Stimulated activated CD4-positive, alpha-beta T cell treated with anti-CD3 and anti-CD28 coated beads, Interleukin-1b, Interleukin-23, amount 100 ng/mL, for 48 hours (primary cell): ENCODE measurements at places on chromosomes 6 and 20.

GRCh38 chr6:53294095-53294494 lies 54.7 kb downstream of the ELOVL5 start:
- DNase-seq, result no peak

DNA sequence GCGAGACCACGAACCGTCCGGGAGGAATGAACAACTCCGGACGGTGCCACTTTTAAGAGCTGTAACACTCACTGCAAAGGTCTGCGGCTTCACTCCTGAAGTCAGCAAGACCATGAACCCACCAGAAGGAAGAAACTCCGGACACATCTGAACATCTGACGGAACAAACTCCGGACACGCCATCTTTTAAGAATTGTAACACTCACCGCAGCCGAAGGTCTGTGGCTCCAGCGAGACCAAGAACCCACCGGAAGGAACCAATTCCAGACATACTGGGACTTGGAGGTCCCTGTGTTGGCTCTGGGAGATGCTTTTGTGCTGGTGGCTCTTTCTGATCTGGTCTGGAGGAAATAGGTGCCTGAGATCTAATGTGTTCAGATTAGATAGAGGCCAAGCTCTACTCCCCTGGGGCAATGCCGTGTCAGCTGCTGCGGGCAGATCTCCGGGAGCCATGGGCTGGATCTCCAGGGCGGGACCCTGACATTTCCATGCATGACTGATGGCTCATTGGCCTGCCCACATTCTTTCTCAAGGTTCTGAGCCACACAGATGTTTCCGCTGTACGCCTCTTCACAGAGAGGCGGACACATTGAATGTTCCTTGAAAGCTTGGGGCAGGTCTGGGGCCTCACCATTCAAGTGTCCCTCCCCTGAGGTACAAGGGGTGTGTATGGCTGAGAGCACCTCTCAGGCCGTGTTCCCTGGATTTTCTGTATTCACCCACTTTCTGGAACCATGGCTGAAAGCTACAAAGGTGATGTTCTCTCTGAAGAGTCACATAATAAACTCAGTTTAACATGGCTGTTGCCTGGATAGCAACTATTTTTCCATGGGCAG lies 29.3 kb downstream of the GMPR start:
- DNase-seq, result no peak

GRCh38 chr6:80566361-80566760 lies 459.9 kb downstream of the BCKDHB start:
- no peak for DNase-seq

- DNase-seq, result no peak
Measured at GRCh38 chr6:47306887-47307286, 2.8 kb downstream of the TNFRSF21 start.

DNA sequence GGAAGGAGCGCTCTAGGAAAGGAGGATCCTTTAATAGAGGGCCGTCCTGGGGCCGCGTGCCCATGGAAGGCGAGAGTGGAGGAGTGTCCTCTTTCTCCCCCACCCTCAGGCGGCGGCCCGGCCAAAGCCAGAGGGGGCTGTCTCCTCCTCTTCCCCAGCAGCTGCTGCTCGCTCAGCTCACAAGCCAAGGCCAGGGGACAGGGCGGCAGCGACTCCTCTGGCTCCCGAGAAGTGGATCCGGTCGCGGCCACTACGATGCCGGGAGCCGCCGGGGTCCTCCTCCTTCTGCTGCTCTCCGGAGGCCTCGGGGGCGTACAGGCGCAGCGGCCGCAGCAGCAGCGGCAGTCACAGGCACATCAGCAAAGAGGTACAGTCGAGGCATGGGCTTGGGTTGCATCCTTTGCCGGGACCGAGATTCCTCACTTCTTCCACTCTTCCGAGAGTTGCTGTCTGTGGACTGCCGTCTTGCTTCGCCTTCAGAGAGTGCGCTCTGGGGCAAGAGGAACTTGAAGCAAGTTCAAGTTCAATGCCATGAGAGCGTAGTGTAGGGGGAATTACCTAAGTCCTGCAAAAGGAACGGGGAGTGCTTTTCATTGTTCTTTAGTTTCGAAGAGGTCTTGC lies at the start of gene LAMA2:
LAMA2 (plus strand) TSS at position 148 of the 621 bp plus-strand sequence; CDS start at position 256, 108 bp downstream.
- peak; percentile 3 for DNase-seq

DNA sequence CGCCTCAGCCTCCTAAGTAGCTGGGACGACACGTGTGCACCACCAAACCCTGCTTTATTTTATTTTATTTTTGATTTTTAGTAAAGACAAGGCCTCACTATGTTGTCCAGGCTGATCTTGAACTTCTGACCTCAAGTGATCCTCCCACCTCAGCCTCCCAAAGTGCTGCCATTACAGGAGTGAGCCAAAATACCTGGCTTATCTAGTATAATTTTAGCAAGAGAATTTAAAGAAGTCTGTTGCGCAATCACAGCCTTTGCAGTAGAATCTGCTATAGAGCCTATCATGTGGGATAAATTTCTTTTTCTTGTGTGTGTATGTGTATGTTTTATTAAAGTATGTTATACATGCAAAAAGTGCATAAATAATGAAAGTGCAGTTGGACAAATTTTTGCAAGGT lies 92.1 kb upstream of the ANKEF1 start:
- no peak for DNase-seq

- DNase-seq, result no peak
Measured at GRCh38 chr6:64539917-64540316, 904.3 kb downstream of the PHF3 start.

GRCh38 chr6:41546475-41546865 lies 289 bp downstream of the FOXP4 start:
- peak; percentile 31 for DNase-seq

GRCh38 chr6:4402477-4402976 lies 267.2 kb upstream of the ECI2 start:
- no peak for DNase-seq

- no peak for DNase-seq
Measured at GRCh38 chr6:137815692-137816091, 51.4 kb upstream of the TNFAIP3 start.

DNA sequence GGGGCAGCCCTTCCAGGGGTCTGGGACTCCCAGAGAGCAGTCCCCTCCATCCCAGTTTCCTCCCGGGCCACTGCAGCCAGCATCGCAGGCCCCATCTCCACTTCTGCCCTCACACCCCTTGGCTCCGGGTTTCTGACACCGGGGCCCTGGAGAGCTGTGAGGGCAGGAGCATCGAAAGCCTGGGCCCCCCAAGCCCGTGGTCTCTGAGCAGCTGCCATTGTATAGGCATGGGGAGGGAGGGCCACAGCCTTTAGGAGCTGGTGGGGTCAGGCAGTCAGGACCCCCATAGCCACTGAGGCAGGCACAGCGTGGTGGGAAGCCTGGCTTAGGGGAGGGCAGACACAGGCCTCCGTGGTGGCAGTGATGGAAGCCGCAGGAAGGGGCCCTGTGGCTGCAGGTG lies 9.7 kb upstream of the GPSM3 start:
- no peak for DNase-seq

- DNase-seq, result no peak
Measured at GRCh38 chr6:55286824-55287223, 40.4 kb upstream of the GFRAL start.

DNA sequence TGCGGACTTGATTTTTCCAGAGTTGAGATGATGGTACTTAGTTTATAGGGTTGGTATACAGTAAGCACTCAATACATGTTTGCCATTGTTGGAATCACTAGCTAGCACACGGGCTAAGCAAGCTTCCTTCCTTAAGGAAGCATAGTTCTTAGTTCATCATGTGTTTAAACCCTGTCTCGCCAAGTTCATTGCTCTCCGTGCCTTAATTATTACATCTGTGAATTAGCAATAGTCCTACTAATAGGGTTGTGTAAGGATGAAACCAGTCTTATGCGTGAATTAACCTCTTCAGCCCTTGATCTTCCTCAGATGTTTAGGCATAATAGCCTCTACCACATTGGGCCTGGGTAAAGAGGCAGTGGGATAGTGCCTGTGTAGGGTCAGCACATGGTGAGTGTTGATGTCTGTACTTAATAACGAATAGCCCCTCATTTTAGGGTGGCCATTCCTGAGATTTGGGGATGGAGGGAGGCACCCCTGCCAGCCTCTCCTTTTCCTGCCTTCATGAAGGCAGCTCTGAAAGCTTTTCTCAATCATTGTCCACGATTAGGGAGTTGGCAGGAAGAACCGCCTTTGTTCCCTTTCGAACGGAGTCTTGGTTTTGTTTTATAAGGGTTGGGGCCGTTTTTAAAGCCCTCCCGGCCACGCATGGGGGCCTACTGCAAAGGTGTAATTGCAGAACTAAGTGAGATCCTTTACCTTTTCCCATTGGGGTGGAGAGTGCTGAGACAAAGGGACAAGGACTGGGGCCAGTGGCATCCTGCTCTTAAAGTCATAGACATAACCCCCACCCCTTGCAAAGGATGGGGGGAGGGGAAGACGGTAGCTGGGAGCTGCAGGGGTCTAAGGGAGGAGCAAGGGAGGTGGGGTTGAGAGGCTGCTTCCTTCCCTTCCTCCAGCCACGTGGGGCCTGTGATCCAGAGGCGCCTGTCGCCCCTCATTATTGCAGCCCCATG lies 2.1 kb downstream of the DNMT3B start:
- no peak for DNase-seq

- DNase-seq, result no peak
Measured at GRCh38 chr6:138162111-138162954, 594 bp downstream of the ARFGEF3 start.

DNA sequence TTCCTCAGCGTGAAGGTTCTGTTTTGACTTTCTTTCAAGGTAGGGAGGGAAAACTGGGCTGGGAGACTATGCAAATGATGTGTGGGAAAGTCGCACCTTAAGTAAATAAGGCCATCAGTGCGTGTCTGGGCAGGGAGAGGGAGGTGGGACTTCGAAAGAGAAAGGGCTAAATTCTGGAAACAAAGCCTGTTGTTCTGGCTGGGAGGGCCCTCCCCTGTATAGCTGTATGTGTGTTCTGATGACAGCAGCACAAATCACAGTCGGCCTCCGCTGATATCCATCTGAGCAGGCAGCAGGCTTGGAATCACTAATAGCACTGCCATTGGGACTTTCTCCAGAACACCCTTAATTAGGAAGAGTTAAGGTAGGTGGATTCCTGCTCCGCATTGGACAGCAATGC lies 19.2 kb downstream of the JAG1 start:
- no peak for DNase-seq

DNA sequence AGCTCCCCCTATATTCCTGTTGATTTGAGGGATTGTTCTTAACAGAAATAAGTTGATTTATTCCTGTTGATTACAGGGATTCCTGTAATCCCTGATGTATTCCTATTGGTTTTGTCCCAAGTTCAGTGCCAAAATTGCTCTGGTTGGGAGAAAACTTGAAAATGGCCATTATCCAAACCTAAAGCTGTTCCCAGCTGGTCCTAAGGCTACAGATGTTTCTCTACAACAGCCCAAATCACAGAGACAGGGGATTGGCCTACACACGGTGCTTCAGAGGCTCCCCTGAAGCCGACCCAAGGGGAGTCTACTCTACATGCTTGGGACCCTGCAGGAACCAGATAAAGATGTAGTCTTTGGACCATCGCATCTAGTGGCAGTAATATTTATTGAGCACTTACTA lies 99.0 kb upstream of the AKAP12 start:
- DNase-seq, result no peak

- DNase-seq, result no peak
Measured at GRCh38 chr6:142925575-142926110, 19.3 kb downstream of the HIVEP2 start.

GRCh38 chr6:170040115-170040500 lies 250.8 kb downstream of the DLL1 start:
- no peak for DNase-seq

- no peak for DNase-seq
Measured at GRCh38 chr6:38067263-38067980, 247.9 kb downstream of the ZFAND3 start.

DNA sequence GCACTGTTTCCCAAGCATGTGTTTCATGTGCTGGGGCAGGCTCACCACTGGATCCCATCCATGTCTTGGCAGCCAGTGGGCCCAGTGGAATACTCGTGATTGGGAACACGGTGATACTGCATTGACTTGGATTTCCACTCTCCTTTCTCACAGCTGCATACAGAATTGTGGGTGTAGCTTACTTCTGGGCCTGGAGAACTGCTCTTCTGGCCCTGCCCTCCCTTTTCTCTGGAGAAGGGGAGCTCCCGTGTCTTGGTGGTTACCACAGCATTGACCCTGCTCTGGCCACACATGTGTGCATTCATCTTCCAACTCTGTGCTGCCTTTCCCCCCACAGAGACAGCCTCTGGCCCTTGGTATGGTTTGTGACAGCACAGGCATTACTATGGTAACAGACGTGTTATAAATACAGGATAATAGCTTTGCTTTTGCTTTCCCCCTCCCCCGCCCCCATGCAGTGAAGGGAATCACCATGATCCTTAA lies 21.6 kb downstream of the SOBP start:
- DNase-seq, result no peak

DNA sequence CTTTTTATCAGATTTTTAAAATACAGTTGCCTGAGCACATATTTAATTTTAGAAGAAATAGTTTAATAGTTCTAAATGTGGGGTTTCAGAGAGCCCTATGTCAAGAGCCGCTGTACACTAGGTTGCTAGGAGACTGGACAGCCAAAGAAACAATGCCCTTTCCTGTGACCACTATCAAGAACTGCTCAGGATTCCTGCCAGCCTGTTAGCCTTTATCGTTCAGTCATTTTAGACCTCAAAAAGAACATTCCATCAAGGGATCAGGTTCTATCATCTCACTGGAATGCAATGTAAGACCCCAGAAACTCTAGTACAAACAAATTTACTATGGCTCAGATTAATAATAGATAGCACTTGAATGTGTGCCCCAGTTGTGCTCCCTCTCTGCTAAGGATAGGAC lies 181.2 kb upstream of the CCN2 start:
- no peak for DNase-seq

- DNase-seq, result no peak
Measured at GRCh38 chr6:43465948-43466347, 10.6 kb upstream of the DLK2 start.

- no peak for DNase-seq
Measured at GRCh38 chr20:16864069-16864468, 115.9 kb downstream of the OTOR start.

- DNase-seq, result no peak
Measured at GRCh38 chr20:6614836-6615235, 152.7 kb upstream of the BMP2 start.

GRCh38 chr6:26599591-26599990 lies 2.8 kb downstream of the ABT1 start:
- no peak for DNase-seq
